ENCODE measurements at places on chromosomes 2 and 18.

DNA sequence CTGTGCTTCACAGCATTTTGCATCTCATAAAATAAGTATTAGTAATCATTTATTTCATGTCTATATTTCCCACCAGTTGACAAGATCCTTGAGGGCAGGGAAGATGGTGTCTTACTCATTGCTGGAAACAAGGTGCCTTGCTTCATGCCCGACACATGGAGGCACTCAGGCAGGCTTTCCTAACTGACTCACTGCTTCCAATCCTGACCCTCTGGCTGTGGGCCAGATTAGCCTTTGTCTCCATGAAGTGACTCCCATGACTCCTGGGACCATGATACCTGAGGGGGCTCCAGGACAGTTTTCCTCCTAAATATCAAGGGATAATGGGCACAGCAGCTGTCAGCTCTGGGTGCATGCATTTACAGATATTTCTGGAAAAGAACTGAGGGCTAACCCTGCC, 275.1 kb downstream of the AGPS start:
- no peak for DNase-seq

- DNase-seq = no peak
These were observed 180.4 kb downstream of the FAM124B start for GRCh38 chr2:224221455-224221913.

DNA sequence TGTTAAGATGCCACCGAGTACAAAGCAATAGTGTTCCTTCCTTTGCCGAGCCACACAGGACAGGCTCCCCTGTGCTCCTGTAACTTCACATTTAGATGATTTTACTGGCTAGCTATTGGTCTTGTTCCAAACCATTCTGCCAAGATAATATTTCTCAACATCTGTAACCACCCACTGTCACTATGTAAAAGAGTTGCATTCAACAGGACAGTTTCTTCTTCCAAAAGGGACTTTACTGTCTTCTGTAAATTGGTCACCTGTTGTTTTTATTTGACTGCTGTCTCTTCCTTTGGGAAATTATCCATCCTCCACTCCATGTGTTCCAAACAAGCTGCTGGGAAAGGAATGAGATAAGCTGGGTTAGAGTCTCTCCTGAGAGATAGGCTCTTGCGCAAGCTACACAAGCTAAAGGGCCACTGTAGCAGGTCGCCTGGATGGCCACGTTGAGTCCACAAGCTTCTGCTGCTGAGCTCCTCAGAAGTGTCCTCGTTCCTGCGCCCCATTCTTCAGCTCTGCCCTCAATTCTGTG, 14.4 kb upstream of the BZW1 start:
- DNase-seq = no peak

DNA sequence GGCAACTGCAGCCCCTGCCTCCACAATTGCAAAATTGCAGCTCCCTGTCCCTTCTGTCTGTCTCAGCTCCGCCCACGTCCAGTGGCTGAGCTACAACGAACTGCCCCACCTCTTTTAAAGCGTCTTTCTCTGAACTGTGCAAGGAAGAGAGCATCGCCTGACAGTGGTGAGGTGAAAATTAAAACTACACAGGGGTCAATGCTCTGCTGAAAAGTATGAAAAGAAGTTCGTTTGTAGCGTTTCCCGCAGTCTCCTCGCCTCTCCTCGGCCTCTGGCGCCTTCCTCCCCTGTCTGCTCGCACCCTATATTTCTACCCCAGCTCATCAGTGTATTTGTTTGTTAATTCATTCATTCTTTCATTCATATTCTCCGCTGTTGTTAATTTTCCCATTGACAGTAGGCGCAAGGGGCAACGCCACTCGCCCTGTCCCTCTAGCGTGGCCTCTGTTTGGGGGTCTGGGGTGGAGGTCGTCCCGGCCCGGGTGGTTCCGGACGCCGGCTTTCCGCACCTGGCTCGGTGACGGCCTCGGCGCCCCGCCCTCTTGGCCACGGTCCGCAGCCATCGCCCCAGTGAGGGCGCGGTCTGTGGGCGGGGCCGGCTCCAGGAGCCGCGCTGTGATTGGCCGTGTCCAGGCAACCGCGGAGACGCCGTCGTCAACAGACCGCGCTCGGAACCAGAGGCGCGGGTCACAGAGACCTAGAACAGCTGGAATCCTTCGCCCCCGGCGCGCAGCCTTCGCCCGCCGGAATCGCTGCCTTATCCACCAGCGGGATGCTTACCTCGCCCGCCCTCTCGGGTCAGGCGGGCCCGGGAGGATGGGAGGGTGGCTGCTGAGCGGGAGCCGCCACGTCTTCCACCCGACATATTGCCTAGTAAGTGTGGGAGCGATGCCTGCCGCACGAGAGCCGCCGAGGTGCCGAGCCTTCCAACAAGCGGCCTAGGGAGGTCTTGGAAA, at the start of gene VWA3B:
Gene VWA3B (plus strand): TSS at position 677 of the 956 bp plus-strand sequence. CDS start 5,926 bp downstream, outside the sequence.
- peak; percentile 34 for DNase-seq

DNA sequence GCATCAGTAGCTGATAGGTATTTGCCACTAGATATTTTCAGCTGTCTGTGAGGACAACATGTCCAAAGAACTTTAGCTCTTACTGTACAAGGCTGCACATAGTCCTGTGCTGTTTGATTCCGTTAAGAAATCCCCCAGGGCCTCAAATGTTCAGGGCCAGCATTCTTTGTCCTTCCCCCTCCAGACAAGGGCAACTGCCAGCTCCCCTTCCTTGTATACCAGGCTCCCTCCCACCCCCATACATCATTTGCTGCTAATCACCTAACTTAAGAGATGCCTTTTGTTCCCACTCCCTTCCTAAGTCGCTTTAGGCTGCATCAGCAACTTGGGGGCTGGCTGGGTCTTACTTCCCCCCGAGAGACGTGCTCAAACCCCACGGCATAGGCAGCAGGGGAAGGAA, 138.7 kb downstream of the CDH20 start:
- DNase-seq = no peak

DNA sequence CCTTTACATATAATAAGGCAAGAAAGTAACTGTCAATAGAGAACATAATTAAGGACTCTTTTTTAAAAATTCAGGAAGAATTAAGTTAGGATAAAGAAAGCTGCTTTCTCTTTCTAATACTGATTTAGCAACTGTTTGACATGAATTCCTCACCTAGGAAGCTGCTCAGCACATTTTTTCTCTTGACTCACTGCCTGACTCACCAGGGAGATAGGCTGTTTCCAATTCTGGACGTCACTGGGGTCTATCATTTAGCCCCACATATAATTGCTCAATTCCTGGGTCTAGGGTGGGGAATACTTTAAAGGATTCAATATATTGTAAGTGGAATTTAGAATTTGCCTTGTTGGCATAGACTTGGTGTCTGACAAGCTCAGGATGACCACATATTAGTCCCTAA, 50.8 kb upstream of the UGP2 start:
- no peak for DNase-seq

- no peak for DNase-seq
These were observed 19.3 kb downstream of the IGFBP2 start for GRCh38 chr2:216652566-216652965.

GRCh38 chr2:200795028-200795440, 16.7 kb upstream of the BZW1 start:
- no peak for DNase-seq

DNA sequence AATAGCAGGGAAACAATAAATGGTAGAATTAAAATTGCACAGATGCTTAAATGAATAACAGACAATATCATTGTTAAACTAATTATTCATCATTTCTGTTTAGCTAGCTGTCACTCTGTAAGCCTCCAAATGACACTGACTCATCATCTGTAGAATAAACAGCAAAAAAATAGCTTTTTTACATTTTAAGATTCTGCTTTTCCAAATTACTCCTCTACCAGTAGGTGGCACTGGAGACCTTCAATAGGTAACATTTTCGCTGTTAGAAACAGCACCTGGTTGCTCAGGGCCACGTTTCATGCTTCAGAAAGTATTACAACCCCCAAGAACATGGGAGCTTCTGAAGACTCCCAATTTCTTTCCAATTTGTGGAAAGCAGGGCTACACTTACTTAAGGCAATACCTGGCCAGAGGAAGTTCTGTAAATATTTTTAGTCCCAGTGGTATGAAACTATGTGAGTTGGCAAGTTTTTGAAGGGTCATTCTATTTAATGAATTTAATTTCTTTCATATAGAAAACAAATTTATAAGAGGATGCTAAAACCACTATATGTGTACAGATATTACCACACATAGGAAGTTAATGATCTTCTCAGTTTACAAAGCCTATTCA, 45.4 kb downstream of the TTN start:
- peak; percentile 77 for DNase-seq

DNA sequence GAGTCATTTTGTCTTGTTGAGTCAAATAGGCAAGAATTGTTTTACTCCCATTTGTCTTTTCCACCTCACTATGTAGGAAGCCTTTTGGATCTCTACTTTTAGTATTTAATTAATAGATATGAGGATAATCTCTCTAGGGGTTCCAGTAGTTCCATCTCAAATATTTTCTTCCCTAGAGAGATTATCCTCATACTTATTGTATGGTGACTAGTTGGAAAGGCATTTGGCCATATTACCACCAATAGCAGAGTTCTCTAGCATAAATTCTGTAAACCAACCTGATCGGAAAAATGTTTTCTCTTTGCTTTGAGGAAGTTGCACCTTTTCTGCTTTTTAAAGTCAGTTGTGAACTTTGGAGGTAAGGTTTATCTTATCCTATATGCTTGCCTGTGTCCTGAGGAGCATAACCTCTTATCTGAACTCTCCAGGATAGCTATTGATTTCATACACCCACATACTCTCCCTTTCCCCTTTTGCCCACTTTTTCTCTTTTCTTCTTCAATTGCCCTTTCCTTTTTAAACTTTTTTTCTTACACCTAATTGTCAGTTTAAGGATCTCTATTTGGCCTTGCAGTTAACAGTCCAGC, 100.8 kb downstream of the GALNT1 start:
- no peak for DNase-seq

DNA sequence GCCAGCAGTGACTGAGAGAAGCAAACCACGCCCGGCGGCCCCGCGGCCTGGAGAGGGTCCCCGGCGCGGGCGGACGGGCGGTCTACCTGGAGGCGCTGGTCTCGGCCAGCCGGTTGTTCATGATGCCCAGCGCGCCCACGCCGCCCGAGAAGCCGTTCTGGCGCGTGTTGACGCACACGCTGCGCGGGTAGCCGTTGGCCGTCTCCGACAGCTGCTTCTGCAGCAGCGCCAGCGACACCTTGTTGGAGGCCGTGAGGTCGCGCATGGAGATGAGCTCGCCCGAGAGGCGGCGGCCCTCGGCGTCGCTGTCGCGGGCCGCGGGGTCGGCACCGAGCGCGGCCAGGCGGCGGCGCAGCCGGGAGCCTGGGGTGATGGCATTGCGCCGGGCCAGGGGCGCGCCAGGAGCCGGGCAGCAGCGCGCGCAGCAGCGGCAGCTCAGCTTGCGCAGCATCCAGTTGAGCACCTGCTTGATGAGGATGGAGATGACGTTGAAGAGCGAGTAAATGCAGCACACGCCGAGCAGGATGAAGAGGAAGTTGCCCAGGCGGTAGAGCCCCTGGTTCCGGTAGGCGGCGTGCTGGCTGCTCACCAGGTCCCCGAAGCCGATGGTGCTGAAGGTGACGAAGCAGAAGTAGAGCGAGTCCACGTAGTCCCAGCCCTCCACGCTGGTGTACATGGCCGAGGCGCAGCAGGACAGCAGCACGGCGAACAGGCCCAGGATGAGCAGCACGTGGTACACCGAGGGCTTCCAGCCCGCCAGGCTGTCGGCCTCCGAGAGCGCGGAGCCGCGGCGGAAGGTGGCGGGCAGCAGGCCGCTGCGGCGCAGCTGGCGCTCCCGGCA, 118.1 kb downstream of the MSH2 start:
- DNase-seq = peak; percentile 67

DNA sequence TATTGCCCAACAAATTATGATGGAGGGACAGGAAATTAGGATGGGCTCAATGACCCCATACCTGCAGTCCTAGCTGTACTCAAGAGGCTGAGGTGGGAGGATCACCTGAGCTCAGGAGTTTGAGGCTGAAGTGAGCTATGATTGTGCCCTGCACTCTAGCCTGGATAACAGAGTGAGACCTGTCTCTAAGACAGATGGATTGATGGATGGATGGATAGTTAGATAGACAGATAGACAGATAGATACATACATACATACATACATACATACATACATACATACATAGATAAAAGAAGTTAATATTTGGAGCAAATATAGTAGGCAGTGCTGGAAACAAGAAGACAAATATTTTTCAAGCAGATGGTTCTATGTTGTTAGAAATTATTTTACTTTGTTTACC, 78.1 kb upstream of the PROKR1 start:
- no peak for DNase-seq

DNA sequence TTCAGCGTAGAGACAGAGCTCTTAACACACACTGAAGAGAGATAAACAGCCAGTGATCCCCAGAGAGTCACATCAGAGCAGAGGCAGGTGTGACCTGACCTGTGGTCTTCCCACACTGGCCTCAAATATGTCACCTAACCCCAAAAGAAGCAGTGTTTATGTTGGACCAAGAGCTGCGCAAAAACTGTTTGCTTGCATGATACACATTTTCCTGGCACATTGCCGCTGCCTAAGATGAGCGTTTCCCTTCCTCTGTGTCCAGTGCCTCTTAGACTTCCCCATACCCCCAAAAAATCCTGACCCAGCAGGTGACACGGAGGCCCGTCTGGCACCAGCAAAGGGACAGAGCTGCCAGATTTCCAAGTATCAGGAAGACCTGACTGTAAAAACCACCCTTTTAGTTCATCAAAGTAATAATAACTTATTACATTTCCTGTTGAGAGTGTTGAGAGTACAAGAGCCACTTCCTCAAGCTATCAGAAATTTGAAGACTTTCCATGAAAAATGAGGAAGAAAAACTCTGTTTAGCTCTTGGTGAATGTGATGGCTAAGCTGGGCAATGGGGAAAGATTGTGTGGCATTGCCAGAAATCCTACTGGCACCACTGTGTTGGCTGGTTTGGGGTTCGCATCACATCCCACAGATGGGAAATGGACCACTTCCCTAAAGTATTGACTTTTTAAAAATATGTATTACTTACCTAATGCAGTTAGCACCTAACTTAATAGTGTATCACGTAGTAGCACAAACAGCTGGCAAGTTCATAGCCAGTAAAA, 6.7 kb downstream of the TNFRSF11A start:
- no peak for DNase-seq

DNA sequence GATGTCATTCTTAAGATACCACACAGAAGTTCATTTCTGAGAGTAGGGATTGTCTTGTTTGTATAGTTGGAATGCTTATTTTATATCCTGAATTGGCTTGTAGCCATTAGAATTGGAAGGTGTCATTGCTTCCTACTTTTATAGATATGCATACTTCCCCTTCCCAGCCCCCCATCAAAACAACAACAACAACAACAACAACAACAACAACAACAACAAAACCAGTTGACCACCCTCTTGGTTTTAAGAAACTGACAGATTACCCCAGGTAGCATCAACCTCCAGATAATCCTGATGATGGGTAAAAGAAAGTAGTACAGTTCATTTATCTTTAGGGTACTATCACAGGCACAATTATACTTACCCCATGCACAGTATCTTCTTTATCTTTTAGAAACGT, 20.0 kb downstream of the PHLPP1 start:
- no peak for DNase-seq

Measured in NCI-H526 (cell line).